Esophagus muscularis mucosa (tissue), 4 donors: ENCODE measurements at places on chromosomes 4 and X.

GRCh38 chr4:5619913-5620625 is 88.3 kb downstream of the EVC2 start:
- DNase-seq = no peak

GRCh38 chr4:83174844-83175414 is 60.4 kb upstream of the PLAC8 start:
- DNase-seq = no peak

DNA sequence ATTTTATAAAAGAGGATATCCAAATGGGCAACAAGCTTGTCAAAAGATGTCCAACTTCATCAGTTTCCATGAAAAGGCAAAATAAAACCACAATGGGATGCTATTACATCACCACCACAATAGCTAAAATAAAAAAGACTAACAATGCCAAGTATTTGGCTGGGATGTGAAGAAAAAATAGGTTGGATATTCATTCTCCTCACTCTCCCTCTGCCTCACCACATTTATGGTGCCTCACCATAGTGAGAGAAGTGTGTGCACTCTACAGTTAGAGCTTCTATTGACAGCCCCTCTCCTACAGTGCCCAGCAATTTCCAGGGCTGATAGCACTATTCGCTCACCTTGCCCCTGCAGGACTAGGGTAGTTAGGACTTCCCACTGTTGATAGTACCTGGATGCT is 25.5 kb downstream of the VEGFC start:
- no peak for DNase-seq

- DNase-seq = no peak
These were observed 3.1 kb downstream of the CXCL2 start for GRCh38 chr4:74095886-74096264.

- no peak for DNase-seq
These were observed 223.6 kb downstream of the PALLD start for GRCh38 chr4:168720396-168720900.

- DNase-seq = no peak
These were observed 27.2 kb downstream of the LIN54 start for GRCh38 chr4:82983444-82983843.

DNA sequence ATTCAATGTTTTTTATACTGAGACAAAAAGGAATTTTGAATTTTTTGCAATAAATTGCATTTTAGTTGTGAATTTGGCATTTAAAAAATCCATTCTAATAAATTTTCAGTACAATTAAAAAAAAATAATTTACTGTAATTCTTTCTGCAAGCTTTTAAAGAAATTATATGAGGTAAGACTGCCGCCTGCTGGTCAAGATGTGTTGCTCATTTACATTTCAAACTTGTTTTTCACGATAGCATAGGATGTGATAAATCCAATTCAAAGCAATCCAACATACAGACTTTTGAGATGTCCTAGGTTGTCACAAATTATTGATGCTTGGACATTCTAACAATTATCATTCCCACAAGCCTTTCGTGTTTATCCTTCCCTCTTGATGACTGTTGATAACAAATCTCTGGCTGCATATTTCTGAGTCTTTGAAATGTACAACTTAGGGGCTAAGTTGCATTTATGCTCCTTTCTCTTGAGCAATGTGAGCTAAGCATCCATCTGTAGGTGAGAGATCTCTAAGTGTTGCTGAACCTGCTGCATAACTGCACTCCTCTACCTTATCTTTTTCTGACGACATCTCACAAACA is 21.7 kb upstream of the MFAP3L start:
- DNase-seq = no peak

DNA sequence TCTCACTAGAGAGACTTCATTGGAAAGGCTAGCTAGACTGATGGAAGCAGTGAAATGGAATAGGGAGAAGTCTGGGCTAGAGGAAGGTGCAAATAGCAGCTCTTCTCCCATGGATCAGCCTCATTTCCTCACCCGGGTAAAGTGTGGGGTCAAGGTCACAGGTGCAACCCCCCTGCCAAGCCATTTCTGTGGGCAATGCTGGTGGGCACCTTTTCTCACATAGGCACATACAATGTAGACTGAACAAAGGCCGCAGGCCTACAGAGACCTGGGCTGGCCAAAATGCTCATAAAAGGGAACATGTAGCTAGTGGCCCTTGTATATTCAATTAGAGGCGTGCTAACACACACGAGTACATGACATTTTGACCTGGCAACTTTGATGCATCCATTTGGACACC is 71.5 kb upstream of the EFNB1 start:
- DNase-seq = no peak

GRCh38 chr4:15242021-15242420 is 185.8 kb upstream of the C1QTNF7 start:
- no peak for DNase-seq

DNA sequence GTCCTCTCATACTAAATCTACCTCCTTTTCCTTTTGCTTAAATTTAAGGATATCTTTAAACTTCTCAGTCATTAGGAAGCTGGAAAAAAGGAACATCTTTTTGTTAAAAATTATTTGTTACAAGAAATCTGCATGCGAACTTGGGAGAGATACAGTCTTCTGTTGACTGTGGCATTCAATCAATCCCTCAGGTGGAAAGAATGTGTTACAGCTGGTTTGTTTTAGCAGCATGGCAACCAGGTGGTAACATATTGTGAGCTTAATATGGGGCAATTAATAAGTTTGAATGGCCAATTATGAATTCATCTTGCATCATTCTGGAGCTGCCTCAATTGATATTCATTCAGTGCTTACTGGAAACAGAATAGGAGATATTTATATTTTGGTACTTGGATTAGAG is 135.0 kb downstream of the GC start:
- no peak for DNase-seq

- no peak for DNase-seq
These were observed 96.4 kb downstream of the EMCN start for GRCh38 chr4:100421361-100421978.

- DNase-seq = no peak
These were observed 346.9 kb downstream of the BCOR start for GRCh38 chrX:39750848-39751247.

- DNase-seq = no peak
These were observed 139.5 kb downstream of the NPNT start for GRCh38 chr4:106034751-106035150.

GRCh38 chrX:18010253-18010652 is 149.2 kb upstream of the RAI2 start:
- no peak for DNase-seq

GRCh38 chr4:112213856-112214255 is 17.7 kb upstream of the AP1AR start:
- no peak for DNase-seq

GRCh38 chr4:42928582-42928981 is 36.1 kb downstream of the GRXCR1 start:
- no peak for DNase-seq

DNA sequence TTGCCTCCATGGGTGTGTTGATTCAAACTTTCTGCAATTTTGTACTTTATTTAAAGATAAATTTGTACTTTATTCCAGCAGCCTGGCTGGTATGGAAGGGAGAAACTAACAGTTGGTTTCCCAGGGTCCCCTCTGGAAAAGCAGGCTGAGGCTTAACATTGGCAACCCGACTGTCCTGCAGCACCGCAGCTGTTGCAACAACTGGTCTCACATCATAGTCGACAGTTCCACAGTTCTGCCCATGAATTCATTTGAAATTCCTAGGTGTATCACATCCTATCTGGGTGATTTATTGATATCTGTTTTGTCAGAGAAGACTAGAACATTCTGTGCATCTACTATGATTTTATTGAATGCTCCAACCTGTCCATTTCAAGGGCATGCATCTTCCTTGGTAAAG is 98.8 kb upstream of the GATB start:
- DNase-seq = no peak

DNA sequence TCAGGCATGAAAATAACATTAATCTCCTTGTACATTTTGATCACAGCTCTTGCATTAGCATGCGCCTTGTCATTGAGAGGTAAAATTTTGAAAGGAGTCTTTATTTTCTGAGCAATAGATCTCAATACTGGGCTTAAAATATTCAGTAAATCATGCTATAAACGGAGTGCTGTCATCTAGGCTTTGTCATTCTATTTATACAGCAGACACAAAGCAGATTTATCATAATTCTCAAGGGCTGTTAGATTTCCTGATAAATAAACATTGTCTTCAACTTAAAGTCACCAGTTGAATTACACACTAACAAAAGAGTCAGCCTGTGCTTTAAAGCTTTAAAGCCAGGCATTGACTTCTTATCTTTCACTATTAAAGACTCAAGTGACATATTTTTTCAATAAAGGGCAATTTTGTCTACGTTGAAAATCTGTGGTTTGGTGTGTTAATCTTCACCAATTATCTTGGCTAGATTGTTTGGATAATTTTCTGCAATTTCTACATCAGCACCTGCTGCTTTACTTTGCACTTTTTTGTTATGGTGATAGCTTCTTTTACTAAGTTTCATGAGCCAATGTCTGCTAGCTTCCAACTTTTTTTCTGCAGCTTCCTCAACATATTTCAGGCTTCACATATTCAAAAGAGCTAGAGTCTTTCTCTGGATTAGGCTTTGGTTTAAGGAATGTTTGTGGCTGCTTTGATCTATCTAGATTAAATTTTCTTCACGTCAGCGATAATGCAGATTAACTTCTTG is 27.9 kb upstream of the UGT2B4 start:
- DNase-seq = no peak

GRCh38 chrX:24235084-24235710 is 78.7 kb downstream of the SUPT20HL2 start:
- no peak for DNase-seq

GRCh38 chr4:121070696-121071639 is 1.4 kb downstream of the NDNF start:
- DNase-seq = no peak

GRCh38 chrX:13538414-13538813 is 31.0 kb upstream of the EGFL6 start:
- DNase-seq = no peak

- DNase-seq = no peak
These were observed 735.4 kb downstream of the PCDH7 start for GRCh38 chr4:31455612-31456011.

GRCh38 chrX:9842541-9842940 is 56.3 kb downstream of the SHROOM2 start:
- DNase-seq = no peak

DNA sequence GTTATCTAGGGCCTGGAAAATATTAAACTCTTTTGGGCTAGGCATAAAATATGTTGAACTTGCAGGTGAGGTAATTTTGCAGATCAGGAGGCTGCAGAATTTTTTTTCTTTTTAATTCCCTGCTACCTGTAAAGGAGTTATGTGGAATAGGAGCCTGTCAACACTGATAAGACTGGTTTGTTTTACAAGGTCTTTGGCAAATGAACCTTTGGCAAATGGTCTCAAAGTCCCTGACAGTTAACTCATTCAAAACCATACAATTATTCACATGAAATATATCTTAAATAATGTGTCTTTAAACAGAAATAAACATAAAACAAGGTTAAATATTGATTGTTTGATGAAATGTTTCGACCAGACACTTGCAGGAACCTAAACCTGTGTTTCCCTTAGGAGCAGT is 340.2 kb downstream of the GASK1B start:
- DNase-seq = no peak
